Endodermal cell (in vitro differentiated cells): ENCODE measurements at places on chromosomes 5 and 9.

GRCh38 chr5:85670417-85670816 is 947.3 kb upstream of the COX7C start:
- no peak for DNase-seq

- DNase-seq, result no peak
Measured at GRCh38 chr5:179862296-179862695, 3.7 kb upstream of the MRNIP start.

GRCh38 chr9:91781906-91782305 is 168.1 kb downstream of the ROR2 start:
- peak; percentile 33 for DNase-seq

DNA sequence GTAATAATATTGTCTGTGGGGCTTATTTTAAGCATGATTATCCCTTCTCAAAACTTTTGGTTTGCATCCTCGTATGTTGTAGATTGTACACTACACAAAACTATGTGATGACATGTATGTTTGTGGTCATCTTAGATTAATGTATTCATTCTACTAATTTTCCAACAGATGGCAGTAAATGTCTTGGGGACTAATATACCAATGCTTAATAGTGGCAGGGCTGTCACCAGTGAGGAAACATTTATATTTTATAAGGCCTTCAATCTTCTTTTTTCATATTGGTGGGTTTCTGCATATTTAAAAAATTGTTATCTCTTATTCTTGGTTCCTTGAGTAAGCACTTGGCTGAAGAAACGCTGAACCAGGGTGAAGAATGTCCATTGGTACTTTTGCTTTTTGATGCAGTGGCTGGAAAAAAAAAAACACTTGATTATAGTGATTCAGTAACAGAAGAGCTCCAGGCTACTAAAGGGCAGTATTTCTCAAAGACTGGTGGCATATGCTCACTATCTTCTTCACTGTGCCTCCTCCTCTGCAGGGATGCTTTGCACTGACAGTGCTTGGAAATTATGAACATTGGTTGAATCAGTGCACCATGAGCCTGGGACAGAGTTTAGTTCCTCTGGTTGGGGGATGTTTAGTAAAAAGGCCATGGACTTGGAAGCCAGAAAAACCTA is 530.3 kb downstream of the RASEF start:
- no peak for DNase-seq

- DNase-seq, result no peak
Measured at GRCh38 chr9:35993976-35994720, 36.2 kb upstream of the OR2S2 start.

DNA sequence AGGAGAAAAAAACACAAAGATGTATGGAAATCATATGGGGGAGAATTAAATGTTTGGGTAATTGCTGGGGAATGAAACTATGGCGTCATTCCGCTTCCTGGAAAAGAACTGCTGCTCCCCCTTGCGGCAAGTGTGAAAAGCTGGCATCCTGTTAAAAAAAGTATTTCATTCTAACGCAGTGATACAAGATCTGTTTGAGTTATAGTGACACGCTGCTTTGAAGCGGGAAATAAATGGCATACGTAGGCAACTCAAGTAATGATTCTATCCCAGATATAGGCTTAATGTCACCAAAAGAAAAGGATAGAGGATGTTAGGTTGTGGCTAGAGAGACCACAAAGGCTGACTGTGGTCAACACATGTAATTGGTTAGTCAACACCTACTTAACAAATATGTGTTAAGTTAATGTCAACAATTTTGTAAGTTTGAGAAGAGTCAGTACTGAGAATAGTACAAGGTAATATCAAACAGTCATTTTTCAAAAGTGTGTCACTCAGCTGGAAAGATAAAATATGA is 70.2 kb upstream of the ALDH1A1 start:
- DNase-seq, result peak; percentile 78

- DNase-seq, result no peak
Measured at GRCh38 chr9:120331913-120332312, 248.1 kb downstream of the CDK5RAP2 start.

GRCh38 chr9:72169178-72169577 is 19.9 kb downstream of the GDA start:
- no peak for DNase-seq

- peak; percentile 85 for DNase-seq
Measured at GRCh38 chr5:141876628-141877355, 1.4 kb downstream of the PCDH1 start.

- no peak for DNase-seq
Measured at GRCh38 chr9:129575818-129576217, 45.1 kb downstream of the C9orf50 start.

GRCh38 chr9:89408628-89409101 is 89.2 kb downstream of the SEMA4D start:
- no peak for DNase-seq

GRCh38 chr5:8615142-8615858 is 746.4 kb downstream of the MTRR start:
- no peak for DNase-seq

DNA sequence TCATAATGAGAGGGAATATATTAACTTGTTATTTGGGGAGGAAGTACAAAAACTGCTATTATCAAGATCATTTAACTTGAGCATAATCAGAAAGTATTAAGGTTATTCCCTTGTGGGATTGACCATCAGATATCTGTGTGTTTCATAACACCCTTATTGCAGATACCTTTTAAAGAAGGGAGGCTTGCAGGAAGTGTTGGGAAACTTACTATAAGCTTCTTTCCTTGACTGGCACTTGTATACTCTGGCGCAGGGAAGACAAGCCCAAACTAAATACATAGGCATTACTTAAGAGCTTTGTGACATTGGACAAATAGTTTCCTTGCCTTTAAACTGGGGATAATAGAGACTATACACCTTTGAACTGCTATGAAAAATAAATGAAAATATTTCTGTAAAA is 50.9 kb downstream of the PIK3R1 start:
- DNase-seq, result no peak

DNA sequence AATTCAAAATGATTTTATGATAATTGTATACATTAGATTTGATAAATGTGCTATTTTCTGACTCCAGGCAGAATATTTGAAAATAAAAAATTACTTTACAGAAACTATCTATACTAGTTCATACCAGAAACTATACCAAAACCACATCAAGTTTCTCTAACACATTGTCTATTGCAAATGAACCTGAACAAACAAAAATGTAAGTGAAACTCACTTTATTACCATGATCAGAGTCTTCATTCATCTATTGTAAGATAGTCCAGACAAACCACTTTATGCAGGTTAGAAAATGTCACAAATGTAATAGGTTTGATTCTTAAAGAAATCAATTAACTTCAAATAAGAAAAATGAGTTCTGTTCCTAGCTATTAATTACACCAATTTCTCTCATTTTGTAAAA is 99.4 kb downstream of the OXCT1 start:
- no peak for DNase-seq

- DNase-seq, result no peak
Measured at GRCh38 chr5:113546703-113547183, 33.2 kb downstream of the YTHDC2 start.

- no peak for DNase-seq
Measured at GRCh38 chr5:68192679-68193060, 22.9 kb upstream of the PIK3R1 start.

DNA sequence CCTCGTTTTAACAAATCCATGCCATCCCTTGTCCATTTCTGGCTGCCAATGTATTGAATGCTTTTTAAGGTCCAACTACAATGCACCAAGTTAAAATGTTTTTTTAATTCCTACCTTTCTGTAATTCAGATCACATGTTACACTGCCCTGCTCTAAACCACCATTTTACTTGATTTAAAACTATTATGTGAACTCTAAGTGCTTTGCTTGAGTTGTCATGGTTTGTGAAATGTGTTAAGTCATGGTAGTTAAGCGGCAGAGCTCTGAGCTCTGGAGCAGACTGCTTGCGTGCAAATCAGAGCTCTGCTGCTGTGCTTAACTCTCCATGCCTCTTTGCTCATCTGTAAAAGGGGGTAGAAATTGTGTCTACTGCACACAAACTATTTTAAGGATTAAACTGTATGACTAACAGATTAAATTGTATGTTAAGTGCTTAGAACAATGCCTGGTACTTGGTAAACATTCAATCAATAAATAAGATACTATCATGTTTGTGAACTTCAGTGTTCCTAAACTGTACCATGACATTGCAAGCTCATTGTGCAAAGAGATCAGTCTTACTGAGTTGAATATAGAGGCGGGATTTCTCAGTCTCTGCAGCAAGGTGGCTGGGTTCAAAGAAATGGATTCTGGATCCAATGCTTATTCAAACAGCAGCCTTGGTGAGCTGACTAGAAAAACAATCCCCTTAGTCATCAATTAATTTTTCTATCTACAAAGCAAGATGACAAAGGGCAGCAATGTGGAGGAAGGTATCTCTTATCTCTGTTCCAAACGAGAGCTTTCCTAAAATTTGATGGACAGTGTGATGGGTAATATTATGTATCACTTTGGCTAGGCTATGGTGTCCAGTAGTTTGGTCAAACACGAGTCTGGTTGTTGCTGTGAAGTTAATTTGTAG is 16.1 kb upstream of the CMBL start:
- peak; percentile 26 for DNase-seq

- no peak for DNase-seq
Measured at GRCh38 chr9:132645711-132646110, 24.1 kb downstream of the DDX31 start.

- no peak for DNase-seq
Measured at GRCh38 chr5:143165049-143165880, 238.2 kb downstream of the NR3C1 start.

DNA sequence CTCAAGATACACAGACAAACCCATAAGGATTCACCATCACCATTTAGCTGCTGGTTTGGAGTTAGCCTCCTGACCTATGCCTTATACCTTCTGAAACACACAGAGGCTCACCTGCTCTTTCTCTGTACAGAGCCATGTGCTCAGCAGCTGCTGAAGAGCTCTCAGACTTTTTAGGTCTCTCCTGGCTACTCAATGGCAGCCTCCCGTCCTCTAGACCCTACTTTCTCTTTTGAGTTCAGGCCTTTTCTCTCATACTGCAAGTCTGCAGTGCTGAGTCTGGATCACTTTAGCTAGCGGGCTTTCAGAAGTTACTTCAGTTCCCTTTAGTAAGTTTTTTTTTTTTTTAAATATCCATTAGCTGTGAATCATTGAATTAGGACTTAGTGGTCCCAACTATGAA is 25.7 kb downstream of the LVRN start:
- DNase-seq, result no peak

DNA sequence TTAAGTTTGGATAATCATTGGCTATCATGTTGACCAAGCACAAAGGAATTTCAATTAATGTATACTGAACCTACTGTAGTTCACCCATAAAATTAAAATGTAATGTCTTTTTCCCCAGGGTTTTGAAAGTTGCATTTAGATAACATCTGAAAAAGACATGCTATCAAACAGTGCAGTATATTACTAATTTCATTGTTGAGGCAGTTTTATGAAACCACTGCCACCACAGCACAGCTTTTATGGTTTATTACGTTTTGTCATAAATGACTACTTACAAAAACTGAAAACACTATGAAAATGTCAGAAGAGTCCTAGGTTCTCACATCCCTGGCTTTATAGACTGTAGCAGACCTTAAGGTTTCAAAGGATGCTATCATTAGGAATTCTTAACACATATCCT is 32.0 kb upstream of the HAPLN1 start:
- DNase-seq, result no peak

- no peak for DNase-seq
Measured at GRCh38 chr5:159400476-159400875, 70.2 kb upstream of the IL12B start.

GRCh38 chr5:157550663-157551062 is 24.9 kb downstream of the ADAM19 start:
- DNase-seq, result no peak

GRCh38 chr5:132224716-132225115 is 2.9 kb downstream of the P4HA2 start:
- peak; percentile 13 for DNase-seq

DNA sequence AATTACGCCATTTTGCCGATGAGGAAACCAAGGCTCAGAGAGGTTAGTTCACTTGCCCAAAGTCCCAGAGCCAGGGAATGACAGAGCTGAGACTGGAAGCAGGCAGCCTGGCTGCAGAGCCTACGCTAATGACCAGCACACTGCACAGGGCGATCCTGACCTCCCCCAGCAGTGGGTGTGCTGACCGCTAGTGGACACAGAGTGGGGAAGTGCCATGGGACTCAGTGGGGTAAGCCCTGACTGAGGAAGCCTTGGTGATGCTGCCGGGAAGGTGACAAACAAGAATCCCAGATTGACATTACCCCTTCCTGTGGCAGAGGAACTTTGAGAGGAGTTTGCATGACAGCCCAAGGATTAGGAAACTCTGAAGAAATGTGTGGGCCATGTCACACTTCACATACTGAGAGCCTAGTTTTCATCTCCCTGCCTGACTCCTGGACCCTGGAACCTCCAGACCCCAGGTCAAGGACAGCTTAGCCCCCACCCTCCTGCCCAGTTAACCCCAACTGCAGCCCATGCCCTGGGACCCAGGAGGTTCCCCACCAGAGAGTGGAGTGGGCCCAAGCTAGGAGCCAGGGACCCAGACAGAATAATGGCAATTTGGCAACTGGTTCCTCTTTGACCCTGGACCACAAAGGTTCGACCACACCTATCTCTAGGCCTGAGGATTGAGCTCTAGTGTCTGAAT is 19.7 kb upstream of the CSF1R start:
- DNase-seq, result peak; percentile 30

DNA sequence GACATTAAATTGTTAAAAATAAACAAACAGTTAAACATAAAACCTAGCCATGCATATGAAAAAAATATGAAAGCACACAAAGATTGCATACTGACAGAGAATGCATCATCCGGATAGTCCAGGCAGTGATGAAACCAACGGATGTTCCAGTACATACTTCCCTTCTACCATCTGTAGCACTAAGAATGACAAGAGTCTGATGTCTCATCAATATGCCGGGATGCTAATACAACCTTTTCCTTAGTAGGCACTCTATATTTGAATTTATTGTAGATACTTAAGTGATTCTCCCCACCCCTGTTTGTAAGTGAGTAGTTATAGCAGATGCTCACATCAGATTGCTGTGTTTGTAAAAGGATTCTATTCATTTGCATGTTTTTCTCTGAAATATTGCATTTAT is 571.2 kb upstream of the WWC1 start:
- DNase-seq, result no peak

DNA sequence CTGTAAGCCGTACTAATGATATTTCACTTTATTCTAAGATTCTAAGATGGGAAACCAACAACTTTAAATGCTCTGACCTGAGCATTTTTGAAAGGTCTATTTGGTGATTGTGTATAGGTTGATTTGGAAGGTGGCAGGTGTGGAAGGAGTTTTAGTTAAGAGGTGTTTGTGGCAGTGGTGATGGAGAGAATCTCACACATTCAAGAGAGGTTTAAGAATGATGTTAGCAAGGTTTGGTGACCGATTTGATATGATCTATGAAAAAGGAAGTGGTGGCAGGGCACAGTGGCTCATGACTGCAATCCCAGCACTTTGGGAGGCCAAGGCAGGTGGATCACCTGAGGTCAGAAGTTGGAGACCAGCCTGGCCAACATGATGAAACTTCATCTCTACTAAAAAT is 319.2 kb upstream of the CD180 start:
- no peak for DNase-seq

DNA sequence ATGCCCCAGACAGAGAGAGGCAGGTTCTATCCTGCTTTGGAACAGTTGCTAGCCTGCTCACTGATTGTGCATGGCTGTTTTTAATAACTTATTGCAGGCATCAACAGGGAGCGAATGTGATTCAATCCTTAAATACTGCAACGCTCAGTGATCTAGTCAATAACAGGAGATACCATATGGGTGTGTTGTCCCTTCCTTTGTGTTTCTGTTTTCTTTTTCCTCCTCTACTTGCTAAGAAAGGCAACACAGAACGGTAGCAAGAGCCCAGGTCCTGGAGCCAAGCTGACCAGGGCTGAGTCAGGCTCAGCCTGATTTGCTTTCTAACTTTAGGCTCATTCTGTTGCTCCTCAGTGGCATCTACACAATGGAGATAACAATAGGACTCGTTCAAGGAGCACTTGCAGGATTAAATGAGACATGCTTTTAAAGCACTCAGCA is 98.6 kb upstream of the EQTN start:
- DNase-seq, result no peak
